ENCODE measurements at places on chromosomes 1 and 21. TPM values are rescaled to one million over a fixed set of nuclear protein-coding genes. Genes with fewer than 3 reads are reported as not detected.

Gene NBPF10
- 3.7 TPM for total RNA-seq

Gene APP
- 722 TPM for total RNA-seq

Gene PKP1
- total RNA-seq: under 0.01 TPM

Gene CFAP141
- not detected for total RNA-seq

Gene SAMD11
- total RNA-seq: 1.6 TPM

Gene SPTA1
- total RNA-seq: 1.2 TPM

Measured in fibroblast of the aortic adventitia (primary cell).